ENCODE measurements at places on chromosomes 3 and 15.

DNA sequence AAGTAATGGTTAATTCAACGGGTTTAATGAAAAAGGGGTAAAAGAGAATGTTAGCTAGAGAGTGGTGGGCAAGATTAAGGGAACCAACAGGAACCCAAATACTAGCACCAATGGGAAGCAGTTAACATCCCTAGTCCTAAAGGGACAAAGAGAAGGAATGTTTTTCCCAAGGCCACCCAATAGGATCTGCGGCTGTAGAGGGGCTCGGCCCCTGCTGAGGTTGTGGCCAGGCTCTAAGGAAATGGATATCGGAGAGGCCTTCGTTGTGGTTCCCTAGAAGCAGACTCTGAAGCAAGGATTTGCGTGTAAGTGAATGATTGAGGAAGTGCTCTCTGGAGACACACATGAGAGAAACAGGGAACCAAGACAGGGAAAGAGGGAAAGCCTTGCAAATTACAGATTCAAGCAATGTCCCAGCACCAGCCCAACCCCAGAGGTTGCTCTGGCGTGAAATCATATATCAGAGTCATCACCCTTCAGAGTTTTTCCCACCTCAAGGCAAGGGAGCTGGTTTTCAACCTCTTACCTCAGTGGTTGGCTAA is 83.6 kb upstream of the TNIK start:
- no peak for DNase-seq

DNA sequence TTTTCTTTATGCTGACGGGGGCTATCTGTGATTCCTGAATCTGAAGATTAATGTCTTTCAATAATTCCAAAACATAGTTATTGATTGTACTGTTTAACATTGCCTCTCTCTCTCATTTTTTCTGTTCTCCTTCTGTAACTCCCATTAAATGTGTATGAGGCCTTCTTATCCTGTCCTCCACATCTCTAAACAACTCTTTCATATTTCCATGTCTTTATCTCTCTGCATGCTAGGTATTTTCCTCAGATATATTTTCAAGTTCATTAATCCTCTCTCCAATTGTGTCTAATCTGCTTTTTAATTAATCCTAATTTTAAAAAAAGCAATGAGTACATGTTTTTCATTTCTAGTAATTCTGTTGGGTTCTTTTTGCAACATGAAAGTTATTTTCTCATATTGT is 173.2 kb downstream of the TLE3 start:
- no peak for DNase-seq

DNA sequence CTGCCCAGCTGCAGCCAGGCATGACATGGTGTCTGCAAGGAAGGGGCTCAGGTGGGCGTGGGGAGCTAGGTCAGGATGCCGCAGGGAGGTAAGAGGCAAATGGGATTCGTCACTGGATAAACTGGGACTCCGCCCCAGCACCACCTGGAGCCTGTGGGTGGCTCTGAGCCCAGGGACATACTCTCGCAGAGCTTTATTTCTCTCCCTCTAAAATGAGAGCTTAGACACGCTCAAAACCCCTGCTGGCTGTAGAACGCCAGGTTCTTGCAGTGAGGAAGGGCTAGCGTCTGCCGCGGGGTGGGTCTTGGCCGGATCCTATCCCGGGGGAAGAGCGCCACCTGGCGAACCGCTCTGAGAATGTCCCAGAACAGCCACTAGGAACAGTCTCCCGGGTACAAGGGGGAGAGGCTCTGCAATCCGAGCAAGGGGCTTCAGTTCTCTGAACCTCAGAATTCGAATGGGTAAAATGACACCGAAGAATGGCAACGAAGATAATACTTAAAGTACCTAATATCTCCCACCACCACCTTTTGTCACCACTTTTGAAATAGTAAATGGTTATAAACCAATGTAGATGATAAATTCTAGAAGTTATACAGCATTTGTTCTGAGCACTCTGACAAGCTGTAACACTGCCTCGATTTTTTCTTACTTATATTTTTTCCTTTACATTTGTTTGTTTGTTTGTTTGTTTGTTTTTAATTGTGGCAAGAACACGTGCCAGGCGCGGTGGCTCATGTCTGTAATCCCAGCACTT is 53.2 kb upstream of the SRGAP3 start:
- DNase-seq: peak; percentile 42

- DNase-seq: no peak
Observed at GRCh38 chr3:148202386-148202785, 495.3 kb upstream of the AGTR1 start.

GRCh38 chr3:169772897-169773816 is at the start of gene MYNN:
TSS of gene MYNN (plus strand) at chr3:169773396. CDS start at chr3:169774296, 900 bp downstream.
- DNase-seq: peak; percentile 84

DNA sequence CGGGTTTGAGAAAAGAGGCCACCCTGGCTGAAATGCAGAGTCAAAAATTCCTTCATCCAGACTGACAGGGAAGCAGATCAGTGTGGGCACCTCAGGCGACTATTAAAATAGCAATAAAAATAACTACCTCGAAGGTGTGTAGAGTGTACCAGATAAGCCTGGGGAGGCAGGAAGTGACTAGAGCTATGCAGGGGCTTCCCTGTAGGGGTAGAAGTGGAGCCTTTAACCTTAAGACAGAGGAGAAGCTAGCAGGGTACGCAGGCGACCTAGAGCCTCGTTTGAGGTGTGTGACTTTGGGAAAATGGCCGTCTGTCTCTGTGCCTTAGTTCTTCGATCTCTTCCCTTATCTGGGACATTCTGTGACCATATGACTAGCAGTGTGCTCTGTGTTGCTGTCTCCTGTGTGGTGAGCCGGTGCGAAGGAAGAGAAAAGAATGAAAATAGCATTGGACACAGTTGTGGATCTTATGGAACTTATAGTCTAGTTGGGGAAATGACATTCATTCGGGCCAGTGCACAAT is 17.6 kb downstream of the BHLHE40 start:
- DNase-seq: no peak

- no peak for DNase-seq
Observed at GRCh38 chr15:76994001-76994400, 925 bp upstream of the PSTPIP1 start.

GRCh38 chr3:26591926-26592325 is 30.6 kb upstream of the LRRC3B start:
- no peak for DNase-seq

- DNase-seq: no peak
Observed at GRCh38 chr3:38086496-38086895, 47.5 kb downstream of the DLEC1 start.

GRCh38 chr3:178097576-178097975 is 438.7 kb upstream of the KCNMB2 start:
- no peak for DNase-seq

- DNase-seq: no peak
Observed at GRCh38 chr3:134328147-134328591, 46.1 kb downstream of the AMOTL2 start.

- no peak for DNase-seq
Observed at GRCh38 chr15:90960298-90961091, 5.8 kb downstream of the RCCD1 start.

- no peak for DNase-seq
Observed at GRCh38 chr15:59186501-59186900, 20.1 kb upstream of the LDHAL6B start.

DNA sequence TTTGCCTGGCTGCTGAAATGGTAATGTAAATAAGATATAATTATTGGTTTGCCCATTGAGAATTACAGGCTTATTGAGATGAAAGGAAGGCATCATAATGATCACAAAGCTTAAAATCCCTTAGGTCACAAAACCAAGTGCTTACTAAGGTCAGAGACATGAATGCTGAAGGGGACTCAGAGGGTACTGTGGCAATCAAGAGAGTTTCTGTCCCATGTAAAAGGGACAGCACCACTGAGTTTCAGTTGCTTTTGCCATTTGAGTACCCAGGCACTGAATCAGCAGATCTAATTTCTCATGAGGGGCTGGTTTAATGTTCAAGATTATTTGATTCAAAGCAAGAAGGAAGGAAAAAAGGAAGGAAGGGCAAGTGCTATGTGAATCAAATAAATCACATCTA is 127.0 kb downstream of the PLOD2 start:
- no peak for DNase-seq

DNA sequence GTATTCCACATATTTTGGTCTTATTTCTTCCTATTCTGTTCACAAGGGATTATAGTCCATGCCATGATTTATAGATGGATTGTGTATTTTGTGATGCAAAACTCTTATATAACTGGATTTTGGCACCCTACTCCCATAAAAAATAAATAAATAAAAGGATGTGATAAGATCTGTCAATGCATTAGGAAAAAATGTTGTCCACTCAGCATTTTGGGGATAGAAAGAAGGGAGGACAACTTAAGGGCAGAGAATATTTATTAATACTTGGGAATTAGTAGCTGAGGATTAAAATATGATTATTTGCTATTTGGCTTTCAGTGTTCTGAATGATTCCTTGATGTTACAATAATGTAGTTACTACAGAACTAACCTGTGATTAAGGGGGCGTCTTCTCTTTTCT is 682.6 kb downstream of the ZBBX start:
- no peak for DNase-seq

- DNase-seq: no peak
Observed at GRCh38 chr15:56968821-56969220, 50.4 kb downstream of the TCF12 start.

DNA sequence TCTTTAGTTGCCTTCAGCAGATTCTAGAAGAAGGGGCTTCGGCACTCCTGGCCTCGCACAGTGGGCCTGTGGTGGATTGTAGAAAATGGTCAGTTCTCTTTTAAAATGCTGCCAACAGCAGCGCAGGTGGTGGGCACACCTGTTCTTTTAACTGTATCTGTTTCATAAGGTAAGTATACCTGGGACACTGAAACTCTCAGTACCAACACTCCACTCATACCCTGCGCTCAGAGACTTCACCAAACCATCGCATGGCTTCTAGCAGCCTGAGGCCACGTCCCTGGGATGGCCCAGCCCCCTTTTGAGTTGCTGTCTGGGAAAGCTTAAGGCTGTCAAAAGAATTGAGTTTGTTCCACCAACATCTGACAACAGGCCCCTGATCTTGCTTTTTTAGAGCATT is 56.7 kb upstream of the MCF2L2 start:
- DNase-seq: no peak

DNA sequence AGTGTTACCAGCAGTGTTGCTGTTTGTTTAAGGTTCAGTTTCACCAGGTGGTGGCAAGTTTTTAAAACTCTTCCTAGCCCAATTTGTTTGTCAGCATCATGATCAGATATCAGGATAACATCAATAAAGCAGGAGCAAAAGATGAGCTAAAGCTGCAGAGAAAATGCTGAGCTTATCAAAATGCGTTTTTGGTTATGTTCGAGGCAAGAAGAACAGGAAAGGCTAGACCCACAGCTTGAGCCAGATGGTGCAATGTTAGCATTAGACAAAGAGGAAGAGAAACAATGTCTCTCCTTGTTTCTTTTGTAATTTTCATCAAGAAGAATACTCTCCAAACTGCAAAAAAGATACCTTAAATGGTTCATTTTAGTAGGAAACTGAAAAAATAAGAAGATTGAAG is 66.2 kb downstream of the THRB start:
- DNase-seq: no peak

- no peak for DNase-seq
Observed at GRCh38 chr15:28106294-28107110, 7.4 kb upstream of the OCA2 start.

DNA sequence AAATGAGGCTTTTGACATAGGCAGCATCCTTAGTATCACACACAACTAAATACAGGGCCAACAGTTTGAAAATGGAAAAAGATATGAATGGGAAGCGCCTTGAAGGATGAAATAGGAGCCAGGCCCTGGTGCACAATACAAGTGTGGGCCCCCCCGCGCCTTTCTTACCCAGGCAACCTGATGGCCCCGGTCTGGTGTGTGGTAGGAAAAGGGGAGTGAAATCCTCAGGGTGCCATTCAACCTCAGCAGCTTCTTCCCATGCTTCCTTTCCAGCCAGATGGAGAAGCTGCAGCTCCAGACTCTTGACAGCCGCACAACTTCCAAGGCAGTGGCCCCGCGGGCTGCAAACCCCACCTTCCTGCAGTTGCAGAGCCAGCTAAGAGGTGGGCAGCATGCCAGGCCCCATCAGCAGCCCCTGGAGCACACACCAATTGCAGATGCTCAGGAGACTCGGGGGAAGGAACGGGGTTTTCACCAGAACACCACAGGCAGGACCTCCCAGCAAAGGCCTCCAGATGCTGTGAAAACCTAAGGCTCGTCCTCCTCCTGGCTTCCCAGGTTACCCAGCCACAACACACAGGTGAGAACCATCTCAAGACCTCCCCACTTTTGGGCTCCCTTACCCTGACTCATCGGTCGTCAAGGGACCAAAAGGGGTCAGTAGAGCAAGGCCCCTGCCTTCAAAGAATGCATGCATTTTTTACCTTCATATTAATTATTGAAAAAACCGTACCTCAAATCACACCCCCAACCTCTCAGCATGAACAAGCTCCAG is 101.6 kb downstream of the CPN2 start:
- DNase-seq: no peak

DNA sequence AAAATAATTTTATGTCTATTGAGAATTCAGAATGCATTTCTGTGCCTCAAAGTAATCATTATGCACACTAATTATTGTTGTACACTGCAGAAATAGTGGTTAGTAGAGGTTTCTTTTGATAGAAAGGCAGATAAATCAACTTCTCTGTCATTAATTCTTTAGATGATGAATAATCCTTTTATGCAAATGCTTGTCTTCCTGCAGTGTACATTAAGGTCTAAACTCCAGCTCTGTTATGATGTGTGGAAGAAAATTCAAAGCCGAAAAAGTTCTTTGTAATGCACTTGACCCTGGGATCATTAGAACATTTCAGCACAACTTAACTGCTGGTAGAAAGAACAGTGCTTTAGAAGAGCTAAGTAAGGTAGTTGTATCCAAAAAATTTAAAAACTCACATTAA is 353.0 kb downstream of the NLGN1 start:
- no peak for DNase-seq

DNA sequence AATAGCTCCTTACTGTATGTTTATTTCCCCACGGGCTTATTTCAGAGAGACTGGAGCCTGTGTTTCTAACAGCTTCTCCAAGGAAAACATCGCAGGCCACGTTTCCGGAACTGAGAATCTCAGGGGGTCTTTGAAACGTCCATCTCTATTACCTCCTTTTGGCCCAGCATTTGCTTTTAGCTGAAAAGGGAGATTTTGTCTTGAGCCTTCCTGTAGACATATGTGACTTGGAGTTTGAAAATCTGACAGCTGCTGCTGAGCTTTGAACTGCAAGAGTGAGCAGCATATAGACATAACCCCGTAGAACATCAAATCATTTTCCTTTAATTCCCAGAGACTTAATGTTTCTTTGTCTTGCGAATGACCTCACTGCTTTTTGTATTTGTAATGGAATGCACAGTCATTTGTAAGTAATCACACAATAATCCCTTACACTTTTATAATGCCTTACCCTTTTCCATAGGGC is 54.6 kb downstream of the LPP start:
- DNase-seq: no peak

DNA sequence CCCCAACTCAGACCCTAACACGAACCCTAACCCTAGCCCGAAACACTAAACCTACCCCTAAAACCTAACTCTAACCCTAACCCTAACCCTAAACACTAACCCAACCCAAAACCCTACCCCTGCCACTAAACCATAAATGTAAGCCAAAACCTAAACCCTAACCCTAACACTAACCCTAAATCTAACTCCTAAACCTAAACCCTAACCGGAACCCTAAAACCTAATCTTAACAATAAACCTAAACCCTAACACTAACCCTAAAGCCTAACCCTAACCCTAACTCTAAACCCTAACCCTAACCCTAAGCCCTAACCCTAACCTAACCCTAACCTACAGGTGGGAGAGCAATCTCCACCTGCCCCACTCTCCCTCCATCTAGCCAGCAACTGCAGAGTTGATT is 152.3 kb downstream of the OR4M2 start:
- DNase-seq: no peak
